ENCODE measurements at places on chromosomes 5 and 9.

- DNase-seq: no peak
These were observed 2.5 kb downstream of the EGFL7 start for GRCh38 chr9:136665111-136665703.

DNA sequence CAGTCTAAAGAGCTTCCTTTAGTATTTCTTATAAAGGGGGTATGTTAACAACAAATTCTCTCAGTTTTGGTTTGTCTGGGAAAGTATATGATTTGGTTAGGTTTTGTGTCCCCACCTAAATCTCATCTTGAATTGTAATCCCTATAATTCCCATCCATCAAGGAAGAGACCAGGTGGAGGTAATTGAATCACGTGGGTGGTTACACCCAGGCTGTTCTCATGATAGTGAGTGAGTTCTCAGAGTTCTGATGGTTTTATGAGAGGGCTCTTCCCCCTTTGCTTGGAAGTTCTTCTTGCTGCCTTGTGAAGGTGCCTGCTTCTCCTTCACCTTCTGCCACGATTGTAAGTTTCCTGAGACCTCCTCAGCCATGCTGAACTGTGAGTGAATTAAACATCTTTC lies 109.1 kb downstream of the MACIR start:
- no peak for DNase-seq

GRCh38 chr9:21762064-21762463 lies 40.4 kb upstream of the MTAP start:
- no peak for DNase-seq

DNA sequence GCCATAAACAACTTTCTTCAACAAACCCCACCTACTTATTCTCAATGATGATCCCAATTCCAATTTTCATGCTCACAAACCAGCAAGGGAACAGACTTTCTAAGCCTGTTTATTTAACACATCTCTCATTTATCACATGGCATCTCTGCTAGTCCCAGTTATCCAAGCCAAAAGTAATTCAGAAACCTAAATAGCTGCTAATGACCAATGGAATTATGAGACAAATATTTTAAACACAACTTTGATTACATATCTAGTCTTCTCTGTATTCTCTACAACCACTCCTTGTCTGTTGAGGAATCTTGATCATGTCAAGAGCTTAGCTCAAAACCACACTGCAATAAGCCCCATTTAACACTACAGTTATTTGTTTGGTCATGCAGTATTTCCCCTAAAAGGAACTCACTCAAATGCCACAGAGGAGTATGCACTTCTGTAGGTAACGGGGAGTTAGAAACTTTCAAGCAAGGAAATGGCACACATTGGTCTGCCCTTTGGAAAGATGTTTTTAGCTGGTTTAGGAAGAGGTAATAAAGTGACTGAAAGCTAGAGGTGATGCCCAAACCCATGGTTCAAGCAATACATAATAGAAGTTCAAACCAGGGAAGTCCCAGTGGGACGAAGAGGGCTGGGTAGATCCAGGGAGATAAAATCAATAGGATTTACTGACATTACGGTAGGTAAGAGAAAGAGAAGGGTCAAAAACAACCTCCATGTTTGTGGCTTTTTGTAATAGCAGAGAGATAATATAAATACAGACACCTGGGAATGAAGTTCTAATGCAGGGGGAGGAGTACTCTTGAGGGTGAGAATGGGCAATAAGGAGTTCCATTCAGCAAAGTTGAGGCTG lies 42.1 kb upstream of the HTR4 start:
- DNase-seq: no peak

DNA sequence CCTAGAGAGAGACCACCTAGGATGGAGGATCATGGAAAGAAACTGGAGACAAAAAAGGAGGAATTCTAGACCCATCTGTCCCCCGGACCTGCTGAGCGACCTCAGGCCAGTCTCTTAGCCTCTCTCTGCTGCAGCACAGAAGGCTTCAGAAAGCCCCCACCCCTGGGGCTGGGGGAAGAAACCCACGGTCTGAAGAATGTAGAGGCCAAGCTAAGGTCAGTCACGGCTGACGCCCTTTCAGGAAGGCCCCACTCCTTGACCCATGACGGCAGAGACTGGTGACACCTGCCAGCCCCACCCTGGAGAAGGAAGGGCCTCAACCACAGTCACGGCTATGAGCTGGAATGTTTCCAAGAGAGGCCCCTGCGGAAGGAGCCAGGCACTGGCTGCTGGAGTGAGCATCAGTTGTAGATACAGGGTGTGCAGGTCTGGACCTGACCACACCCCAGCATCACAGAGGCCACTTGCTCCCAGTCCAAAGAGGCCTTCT lies 120.5 kb upstream of the BOD1 start:
- no peak for DNase-seq

DNA sequence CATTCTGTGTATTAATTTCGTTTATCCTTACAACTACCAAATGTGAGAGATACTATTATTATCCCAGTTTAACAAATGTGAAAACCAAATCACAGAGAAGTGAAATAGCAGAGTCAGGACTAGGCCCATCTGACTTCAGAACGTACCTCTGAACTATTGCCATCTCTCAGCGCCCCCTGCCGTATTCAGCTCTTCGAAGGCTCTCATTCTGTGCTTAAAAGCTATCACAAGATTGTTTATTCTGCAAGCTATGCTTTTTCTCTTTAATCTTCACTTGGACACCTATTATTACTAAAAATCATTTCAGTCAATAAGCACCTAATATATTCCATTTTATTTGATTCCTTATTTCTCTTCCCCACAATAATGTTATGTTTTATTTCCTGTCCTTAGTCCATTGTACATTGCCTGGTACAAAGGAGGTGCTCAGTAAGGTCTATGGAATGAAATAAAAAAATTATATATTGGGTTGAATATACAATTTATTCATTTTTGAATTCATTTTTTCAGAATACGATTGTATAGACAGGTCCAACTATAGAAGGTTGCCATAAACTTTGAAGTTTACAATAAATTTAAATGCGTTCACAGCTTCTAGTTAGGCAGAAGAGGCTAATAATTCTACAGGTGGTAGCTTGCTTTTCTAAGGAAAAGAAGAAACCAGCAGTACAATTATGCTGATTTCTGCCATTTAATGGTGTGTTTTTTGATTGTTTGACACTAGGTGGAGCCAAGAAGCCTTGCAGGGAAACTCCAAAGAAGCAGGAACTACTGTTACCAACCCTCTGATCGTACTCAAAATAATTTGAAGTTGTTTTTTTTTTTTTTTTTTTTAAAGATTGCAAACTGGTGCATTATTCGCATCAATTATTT lies 202.2 kb upstream of the DMRTA1 start:
- DNase-seq: no peak

GRCh38 chr5:72353046-72353445 lies 32.9 kb downstream of the PTCD2 start:
- DNase-seq: no peak

DNA sequence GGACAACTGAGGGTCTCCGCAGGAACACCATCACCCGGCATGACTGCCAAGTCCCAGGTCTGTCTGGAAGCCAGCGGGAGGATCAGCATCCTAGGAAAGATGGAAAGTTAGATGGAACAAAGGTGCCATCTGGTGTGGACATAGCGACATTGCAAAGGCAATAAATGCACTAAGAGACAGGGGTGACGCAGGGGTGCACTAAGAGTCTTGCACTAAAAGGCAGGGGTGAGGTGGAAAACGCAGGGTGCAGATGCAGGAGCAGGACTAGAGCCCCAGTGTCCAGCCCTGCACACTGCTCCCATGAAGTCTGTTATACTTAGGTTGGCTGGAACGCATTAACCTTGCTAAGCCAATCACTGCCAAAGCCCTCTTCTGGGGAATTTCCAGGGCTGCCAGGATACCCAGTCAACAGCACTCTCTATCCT lies 15.5 kb downstream of the ATOX1 start:
- DNase-seq: no peak

DNA sequence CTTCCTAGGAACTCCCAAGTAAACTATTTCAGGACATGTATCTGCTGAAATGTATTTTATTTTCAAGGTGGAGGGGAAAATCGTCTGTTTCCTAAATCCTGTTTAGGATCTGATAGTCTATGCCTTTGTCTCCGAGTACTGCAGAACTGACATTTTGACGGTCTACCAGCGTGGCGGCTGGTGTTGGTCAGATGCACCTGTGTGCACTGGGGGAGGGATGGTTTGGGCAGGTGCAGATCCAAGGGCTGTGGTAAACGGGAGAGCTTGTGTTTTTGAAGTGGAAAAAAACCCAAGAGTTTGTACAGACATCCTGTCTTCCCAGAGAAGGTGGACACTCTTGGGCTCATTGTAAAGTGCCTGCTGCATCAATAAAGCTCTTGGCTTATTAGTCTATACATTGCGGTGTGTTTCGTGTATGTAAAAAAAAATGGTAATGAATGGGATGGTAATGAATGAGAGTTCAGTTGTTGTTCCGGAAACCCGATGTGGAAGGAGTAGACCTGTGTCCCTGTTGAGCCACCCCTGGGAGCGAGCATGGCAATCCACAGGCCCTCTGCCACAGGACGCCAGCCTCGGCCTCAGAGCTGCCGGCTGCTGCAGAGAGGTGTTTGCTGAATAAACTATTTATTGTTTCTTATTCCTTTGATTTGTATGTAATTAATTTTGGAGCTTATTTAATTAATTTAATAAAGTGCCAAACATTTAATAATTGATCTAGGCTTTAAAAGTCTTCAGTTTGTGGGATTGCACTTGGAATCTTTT lies 15.3 kb downstream of the ARPC5L start:
- no peak for DNase-seq

DNA sequence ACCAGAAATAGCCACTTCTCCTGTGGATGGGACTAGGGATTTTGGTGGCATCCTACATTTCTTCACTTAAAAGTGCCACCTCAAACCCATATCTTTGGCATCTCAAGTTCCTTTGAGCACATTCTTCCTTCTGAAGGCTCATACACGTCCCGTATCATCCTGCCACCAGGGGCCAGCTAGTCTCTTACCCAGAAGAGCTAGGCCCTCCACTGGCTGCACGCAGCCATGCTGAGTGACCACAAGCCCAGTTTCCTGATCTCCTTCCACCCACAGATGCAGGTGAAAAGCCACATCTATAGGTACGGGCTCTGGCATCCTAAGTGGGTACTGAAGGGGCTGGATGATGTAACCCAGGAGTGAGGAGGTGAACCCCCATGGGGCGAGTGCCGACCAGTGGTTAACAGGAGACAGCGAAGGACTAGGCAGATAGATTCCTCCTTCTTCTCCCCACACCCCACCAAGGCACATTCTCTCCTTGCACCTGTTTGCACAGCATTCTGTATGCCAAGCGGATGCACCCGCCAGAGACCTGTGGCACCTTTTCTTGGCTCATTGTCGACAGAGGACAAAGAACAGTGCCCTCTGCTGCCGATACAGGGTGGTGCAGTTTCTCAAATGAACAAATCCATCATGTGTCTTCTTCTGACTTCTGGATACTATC lies 14.4 kb upstream of the SCGB3A1 start:
- DNase-seq: no peak

- no peak for DNase-seq
These were observed 451.6 kb downstream of the CDH18 start for GRCh38 chr5:19536387-19536786.

DNA sequence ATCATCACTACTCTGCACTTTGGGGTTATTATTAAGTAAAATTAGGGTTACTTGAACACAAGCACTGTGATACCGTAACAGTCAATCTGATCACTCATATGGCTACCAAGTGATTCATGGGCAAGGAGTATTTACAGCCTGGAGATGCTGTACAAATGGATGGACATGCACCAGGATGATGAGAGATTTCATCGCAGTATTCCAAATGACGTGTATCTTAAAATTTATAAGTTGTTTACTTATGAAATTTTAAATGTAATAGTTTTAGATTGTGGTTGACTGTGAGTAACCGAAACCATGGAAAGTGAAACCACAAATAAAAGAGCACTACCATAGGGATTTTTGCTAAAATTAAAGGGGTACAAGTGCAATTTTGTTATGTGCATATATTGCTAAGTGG lies 462.2 kb upstream of the PTGER4 start:
- DNase-seq: no peak

DNA sequence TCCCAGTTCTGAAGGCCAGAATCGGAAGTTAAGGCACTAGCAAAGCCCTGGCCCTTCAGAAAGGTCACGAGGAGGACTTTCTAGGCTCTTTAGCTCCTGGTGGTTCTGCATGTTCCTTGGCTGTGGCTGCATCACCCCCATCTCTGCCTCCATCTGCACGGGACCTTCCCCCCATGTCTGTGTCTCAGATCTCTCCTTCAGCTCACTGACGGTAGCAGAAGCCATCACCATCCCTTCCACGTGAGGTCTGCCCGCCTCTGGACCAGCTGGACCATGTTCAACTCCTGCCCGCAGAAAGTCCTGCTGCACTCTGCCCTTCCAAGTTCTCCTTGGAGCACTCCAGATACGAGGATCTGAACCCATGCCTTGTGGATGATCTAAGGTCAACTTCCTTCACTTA lies 242.9 kb upstream of the IRX1 start:
- DNase-seq: no peak
